NCI-H524 (cell line): ENCODE measurements at places on chromosomes 12 and 14.

- no peak for DNase-seq
Measured at GRCh38 chr12:42660117-42660516, 70.6 kb upstream of the PRICKLE1 start.

DNA sequence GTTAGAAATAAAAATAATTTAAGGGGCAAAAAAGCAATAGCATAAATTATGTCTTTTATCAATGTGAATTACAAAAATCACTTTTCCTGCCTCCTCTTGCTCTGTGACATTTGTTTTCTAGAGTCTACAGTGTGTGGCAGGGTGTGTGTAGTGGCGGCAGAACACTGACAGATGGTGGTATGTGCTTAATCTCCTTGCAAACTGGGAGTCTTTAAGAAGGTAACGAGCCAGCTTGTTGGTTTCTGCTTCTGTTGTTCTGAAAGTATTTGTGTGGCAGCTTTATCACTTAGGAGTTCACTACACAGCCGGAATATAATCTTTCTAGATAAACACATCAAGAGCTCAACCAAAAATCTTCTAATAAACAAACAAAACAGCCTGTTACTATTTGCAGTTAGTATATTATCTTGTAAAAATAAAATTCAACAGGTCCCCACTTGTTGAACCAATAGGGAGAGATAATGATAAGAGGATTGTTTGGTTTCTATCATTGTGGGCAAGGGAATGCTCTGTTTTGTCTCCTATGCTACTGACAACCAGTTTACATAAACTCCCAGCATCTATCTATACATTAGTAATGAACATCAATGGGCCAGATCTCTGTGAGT lies 13.0 kb downstream of the CDKL1 start:
- DNase-seq: peak; percentile 98

- no peak for DNase-seq
Measured at GRCh38 chr12:90062799-90063198, 354.2 kb upstream of the ATP2B1 start.

- DNase-seq: no peak
Measured at GRCh38 chr12:50344245-50344644, 52.2 kb downstream of the FAM186A start.

DNA sequence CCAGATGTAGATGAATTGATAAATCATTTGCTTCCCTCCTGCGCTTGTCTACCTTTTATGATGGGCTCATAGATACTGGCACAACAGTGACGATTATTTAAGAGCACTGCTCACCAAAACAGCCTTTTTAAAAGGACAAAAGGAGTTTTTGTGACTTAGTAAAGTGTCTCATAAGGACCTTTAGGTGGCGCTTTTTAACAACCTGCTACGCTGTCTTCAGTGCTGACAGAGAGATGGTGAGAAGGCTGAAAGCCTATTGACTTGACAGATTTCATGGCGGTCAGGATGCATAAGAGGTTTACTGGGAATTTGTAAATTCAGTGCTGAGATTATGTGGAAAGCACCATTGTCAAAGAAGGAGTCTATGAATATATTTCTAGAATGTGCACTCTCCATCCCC lies 87.6 kb downstream of the SLC15A5 start:
- peak; percentile 21 for DNase-seq

DNA sequence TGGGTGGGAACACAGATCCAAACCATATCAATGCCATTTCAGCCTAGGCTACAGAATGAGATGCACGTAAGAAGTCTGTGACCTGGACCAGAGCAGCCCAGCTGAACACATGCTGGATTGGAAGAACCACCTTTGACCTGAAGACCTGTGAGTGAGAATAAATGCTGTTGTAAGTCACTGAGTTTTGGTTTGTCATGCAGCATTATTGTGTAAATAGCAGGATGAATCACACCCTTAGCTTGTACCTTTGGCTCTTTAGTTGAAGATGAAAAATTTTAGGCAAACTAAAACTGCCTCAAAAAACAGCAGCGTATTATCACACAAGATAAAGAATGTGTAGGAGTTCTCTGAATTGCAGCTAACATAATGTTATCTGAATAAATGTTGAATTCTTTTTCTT lies 199.4 kb upstream of the LRIG3 start:
- no peak for DNase-seq

DNA sequence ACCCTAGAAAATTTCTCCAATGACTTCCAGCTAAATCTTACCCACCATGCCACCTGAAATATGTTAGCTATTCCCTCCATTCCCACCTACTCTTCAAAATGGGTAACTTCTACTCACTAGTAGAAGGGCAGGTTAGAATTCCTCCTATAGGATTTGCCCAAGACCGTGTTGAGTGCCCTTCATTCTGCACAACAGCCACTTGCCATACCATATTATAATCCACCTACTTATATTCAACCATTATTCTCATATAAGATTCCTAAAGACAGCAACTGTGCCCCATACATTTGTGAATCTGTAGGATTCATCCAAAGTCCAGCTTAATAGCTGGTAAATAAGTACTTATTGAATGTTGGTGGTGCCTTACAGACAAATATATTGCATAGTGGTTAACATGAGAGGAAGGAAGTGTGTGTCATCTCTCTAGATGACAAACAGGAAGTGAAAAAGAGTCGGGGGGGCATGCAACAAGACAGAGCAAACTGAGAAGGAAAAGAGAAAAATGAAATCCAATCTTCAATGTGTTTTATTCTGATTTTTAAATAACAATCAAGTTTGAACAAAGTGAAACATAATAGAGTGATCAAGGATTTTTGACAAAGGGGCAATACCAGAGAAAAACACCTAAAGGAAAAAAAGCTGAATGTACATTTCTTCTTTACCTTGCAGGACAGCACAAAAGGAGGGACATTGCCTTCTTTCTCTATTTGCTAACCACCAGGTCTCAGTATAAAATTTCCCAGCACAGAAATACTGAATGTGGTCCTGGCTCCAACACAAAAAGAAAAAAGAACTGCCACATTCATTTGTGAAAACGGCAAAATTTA lies 389.3 kb upstream of the USP15 start:
- no peak for DNase-seq

DNA sequence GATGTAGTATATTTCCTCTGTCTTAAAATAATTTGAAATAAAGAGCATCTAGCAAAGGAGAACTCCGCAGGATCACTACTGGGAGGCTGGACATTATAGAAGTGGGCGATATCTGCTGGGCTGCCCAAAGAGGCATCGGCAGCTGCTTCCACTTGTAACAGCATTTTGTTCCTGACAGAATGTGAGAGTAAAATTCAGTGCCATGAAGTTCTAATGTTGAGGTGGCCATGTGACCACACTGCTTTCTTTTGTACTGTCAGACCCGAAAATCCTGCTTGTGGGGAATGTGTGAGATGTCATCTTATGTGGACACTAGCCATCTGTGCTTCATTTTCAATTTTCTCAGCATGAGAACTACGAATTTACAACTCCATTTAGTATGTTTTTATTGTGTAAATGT lies 151.9 kb downstream of the ACSS3 start:
- no peak for DNase-seq
